ENCODE measurements at places on chromosomes 2 and 18.

GRCh38 chr2:6069381-6069780, 377.2 kb downstream of the SOX11 start:
- DNase-seq: no peak

DNA sequence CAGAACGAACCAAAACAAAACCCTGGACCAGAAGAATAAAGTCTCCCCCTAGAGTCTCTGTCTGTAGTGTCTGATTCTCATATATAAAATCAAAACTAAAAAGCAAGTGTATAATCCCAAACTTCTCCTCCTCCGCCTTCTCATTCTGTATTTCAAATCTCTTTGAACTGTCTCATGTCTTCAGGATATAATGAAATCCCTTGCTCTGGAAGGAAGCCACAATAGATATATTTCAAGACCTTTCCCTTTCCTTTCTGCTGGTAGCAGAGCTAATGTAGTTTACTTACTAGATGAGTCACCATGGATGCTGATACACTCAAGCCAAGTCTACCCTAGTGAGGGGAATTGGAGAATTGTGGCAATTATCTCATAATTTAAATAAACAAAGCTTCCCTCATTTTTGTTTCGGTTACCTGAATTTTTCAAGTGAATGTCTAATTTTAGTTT, 33.5 kb upstream of the CCDC93 start:
- no peak for DNase-seq

DNA sequence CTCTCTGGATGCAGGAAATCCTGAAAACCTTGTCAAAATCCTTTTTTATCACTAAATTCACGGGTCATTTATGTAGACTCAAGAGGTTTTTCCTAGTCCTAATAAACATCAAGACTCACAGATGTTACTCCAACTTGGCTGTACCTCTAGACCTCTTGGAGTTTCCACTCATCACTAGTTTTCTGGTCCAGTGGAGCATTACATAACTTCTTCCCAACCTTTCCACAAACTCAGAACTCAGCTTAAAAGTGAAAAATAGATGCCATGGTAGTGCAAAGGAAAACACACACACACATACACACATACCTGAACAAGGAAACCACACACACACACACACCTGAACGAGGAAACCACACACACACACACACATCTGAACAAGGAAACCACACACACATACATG, 807.2 kb downstream of the LRP1B start:
- DNase-seq: no peak

GRCh38 chr2:229783108-229783721, 68.9 kb upstream of the DNER start:
- no peak for DNase-seq

DNA sequence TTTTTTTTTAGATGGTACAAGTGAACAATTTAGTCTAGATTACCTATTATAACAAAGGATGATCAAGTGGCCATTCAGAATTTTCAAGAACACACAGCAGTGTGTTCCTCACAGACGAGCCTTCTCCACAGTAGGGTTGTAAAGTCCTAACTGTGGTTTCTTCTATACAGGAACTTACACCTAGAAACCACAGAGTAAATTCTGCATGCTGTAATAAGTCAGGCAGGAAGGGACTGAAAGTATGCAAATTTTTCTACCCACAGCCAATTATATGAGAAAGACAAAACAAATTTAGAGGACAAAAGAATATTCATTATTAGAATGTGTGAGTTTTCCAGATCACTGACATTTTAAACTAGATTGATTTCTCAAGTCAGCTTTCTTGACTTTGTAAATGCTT, 99.5 kb downstream of the RBMS1 start:
- no peak for DNase-seq

GRCh38 chr2:203002054-203002821, 12.4 kb upstream of the NBEAL1 start:
- DNase-seq: no peak

GRCh38 chr2:200131307-200131706, 175.2 kb upstream of the SPATS2L start:
- no peak for DNase-seq

- DNase-seq: no peak
These were observed 613.9 kb upstream of the LRATD1 start for GRCh38 chr2:14018620-14019019.

GRCh38 chr18:25075783-25076182, 276.2 kb downstream of the ZNF521 start:
- DNase-seq: no peak

GRCh38 chr18:70931942-70932814, 643.3 kb downstream of the SOCS6 start:
- DNase-seq: no peak

GRCh38 chr18:35331367-35332087, 12.7 kb downstream of the ZNF24 start:
- DNase-seq: no peak

GRCh38 chr2:223944703-223945531, at the start of gene WDFY1:
Gene WDFY1 (minus strand): TSS chr2:223945335. CDS start chr2:223945284, 51 bp downstream.
- peak; percentile 75 for DNase-seq

- no peak for DNase-seq
These were observed 69.0 kb upstream of the OTOS start for GRCh38 chr2:240209493-240209892.

GRCh38 chr2:233147829-233148167, 87.7 kb downstream of the INPP5D start:
- no peak for DNase-seq

All from activated effector memory CD4-positive, alpha-beta T cell treated with Interleukin-2 at 50 U/mL for 16 hours (primary cell).